Mesothelial cell of epicardium (in vitro differentiated cells): ENCODE measurements at places on chromosomes 12 and 14. TPM values are rescaled to one million over a fixed set of nuclear protein-coding genes. Genes with fewer than 3 reads are reported as not detected.
A peak's percentile ranks its signal among the peaks of the same experiment; 100 is the strongest.

- no peak for DNase-seq
These were observed 70.4 kb downstream of the TBK1 start for GRCh38 chr12:64522316-64522715.

DNA sequence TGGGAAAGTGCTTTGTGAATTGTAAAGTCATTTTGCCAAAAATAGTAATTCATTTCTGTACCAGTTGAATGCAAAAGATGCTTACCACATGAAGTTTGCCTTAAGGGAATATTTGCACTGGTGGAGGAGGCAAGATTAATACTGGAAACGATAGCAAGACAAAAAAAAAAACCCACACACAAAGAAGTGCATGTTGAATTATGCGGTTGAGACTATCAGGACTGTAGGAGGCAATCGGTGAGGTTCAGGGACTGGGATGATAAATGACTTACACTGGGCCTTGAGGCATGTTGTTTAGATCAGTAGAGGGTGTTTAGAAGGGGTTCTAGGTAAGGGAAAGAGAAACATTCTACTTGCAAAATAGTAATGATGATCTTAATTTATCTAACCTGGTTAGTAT, 142.2 kb upstream of the HMGA2 start:
- DNase-seq = no peak

DNA sequence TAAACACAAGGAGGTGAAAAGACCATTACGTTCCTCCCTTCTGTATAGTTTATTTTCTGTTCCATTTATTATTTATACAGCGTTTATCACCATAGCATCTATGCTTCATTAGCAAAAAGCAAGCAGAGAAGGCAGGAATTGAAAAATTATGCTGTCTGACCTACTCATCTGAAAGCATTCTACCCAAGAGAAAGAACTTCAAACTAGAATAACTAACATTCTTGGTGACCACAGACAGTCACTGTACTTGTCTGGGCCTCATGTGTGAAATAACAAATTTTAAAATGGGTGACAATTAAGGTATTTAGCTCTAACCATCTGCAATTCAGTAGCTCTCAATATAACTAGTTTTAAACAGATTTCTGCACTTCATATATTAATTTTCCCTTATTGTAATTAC, 29.3 kb upstream of the PDE3A start:
- no peak for DNase-seq

Gene SLC16A7
- total RNA-seq = 4.3 to 5.9 TPM (median 4.4 TPM) in 3 replicates

DNA sequence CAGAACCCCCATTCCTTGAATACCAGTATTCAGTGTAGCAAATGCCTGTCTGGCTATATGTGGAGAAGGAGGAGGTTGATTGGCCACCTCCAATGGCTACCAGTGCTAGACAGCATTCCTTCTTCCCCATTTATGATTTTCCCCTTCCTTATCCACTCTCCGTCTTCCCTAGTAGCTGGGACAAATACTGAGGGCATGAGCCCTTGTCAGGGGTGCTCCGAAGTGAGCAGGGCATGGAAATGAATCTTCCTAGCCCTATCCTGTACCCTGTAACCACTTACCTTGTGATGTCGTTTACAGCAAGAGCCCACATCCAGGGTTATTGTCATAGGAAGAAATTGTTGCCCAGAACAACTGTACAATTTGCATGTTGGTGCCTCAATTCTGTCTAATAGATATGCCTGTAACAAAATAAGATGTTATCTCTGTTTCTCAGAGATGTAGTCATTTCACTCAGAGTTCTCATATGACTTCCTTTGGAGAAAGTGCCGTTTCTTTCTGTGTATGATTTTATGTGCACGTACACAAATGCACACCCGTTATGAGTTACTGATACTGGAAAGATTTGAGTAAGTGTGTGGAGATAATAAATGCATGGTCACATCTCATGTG, 423.7 kb downstream of the EGLN3 start:
- no peak for DNase-seq

Gene PCED1B
- 2.8 to 4.8 TPM (median 3.1 TPM) in 3 replicates for total RNA-seq

Gene OTX2
- 0.27 TPM in 1 of 3 replicates, not detected in the others for total RNA-seq

Gene FITM1
- 0.75 to 1.5 TPM (median 1.0 TPM) in 3 replicates for total RNA-seq

Gene PRPH
- total RNA-seq = 0.38 TPM in 1 of 3 replicates, not detected in the others

- DNase-seq = no peak
These were observed 32.5 kb downstream of the PAWR start for GRCh38 chr12:79658221-79658620.

GRCh38 chr14:24299255-24300191, at the start of the genes DHRS1 and NOP9:
Gene DHRS1 (minus strand): TSS chr14:24299780. CDS start chr14:24299106, 674 bp downstream.
Gene NOP9 (plus strand): TSS chr14:24299850. CDS start chr14:24299955, 105 bp downstream.
- peak; percentile 87 for DNase-seq

Gene MMP17
- 1.8 to 2.0 TPM (median 1.9 TPM) in 3 replicates for total RNA-seq

Gene PRICKLE1
- 79.4 to 89.1 TPM (median 80.7 TPM) in 3 replicates for total RNA-seq

Gene PTPRO
- total RNA-seq = 2.1 to 4.3 TPM (median 2.6 TPM) in 3 replicates

- no peak for DNase-seq
These were observed 98.3 kb downstream of the PDZRN4 start for GRCh38 chr12:41286426-41286825.

Gene NDUFA9
- total RNA-seq = 76.6 to 93.8 TPM (median 76.8 TPM) in 3 replicates

Gene CDK4
- 171 to 177 TPM (median 175 TPM) in 3 replicates for total RNA-seq

- no peak for DNase-seq
These were observed 18.2 kb downstream of the VASH1 start for GRCh38 chr14:76779221-76780057.

Gene CCDC196
- not detected in 3 replicates for total RNA-seq

Gene LMNTD1
- total RNA-seq = 0.54 TPM in 1 of 3 replicates, not detected in the others

GRCh38 chr12:130249376-130249775, 87.1 kb downstream of the FZD10 start:
- no peak for DNase-seq

DNA sequence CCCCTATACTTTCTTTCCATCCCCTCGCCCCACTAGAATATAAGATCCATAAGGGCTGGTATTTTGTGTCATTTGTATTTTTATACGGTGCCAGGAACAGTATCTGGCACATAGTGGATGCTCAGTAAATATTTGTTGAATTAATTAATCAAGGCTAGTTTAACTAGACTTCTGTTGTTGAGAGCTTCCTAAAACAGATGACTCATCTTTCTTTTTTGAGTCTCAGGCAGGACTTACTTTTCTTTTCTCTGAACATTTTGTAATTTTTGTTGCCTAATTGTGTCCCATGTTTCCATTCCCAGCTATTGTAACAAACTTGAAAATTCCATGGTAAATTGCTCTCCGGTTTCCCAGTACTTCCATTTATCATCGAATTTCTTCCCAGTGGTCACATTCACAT, 16.7 kb downstream of the STK38L start:
- no peak for DNase-seq

Gene ACOT2
- total RNA-seq = 25.0 to 26.4 TPM (median 25.6 TPM) in 3 replicates

- no peak for DNase-seq
These were observed 70.8 kb downstream of the POLR3B start for GRCh38 chr12:106428384-106428783.

DNA sequence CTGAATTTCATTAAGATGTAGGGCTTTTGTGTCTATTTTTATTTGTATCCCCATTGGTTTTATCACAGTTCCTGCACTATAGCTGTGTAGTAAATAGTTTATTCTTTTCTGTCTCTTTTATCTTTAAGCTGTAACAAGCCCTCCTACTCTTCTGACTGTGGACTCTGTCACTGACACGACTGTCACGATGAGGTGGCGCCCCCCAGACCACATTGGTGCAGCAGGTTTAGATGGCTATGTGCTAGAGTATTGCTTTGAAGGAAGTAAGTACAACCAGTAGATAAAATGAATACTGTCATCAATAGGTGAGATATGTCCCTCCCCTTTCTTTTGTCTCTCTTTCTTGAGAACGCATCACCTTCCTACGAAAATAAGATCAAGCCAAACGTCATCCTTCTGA, 34.1 kb upstream of the CHPT1 start:
- DNase-seq = no peak

DNA sequence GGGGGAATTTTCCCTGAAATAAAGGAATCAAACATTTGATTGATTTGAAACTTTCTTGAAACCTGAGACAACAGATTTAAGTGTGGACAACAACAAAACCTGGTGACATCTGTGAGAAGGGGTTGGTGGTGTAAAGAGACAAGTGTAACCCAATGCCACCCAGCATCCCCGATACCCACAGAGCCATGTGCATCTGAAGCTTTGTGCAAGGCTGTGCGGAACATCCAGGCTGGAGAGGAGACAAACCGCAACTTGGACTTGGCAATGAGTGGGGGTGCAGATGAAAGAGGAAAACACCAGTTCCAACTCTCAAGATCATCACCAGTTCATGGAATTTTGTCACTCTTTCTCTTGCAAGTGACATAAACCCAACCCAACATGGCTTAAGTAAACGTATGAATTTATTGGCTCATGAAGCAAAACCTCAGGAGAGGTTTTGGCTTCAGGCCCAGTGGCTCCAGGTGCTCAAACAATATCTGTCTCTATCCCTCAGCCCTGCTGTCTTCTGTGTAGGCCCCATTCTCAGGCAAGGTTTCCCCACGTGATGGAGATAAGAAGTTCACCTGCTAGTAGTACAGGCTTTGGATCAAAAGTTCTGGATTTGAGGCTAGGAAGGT, 55.2 kb upstream of the NTF3 start:
- DNase-seq = no peak

DNA sequence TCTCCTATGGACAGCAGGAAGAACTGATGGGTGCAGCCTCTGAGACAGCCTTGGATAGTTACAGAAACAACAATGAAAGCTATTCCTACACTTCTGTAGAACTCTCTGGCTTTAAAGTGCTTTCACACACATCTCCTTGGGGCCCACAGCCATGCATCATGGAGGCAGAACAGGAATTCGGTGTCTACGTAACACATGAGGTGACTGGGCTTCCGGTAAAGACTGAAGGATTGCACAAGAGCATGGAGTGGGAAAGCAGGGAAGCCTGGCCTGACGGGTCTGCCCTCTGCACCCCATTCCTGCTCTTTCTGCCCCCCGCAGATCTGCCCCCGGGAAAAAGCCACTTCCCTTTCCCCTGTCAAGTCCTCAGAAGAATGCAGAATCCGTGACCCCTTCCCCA, 82.6 kb downstream of the VWF start:
- DNase-seq = no peak

DNA sequence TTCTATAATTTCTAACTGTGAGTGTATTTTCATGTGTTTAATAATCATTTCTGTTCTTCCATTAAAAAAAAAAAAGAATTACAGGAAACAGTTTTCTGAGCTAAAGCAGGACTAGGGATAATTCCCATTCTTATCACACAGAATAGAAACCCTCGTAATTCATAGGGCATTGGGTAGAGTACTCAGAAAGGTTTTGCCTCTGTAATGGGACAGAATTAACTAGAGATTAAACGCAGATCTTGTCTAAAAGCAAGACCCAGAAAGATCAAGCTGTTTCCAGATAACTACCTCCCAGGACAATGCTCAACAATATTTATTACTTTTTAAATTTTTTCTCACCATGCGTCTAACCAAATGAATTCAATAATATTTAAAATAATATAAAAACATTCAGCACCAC, 10.2 kb downstream of the GSKIP start:
- no peak for DNase-seq

GRCh38 chr14:80213602-80214001, 2.3 kb upstream of the DIO2 start:
- no peak for DNase-seq

DNA sequence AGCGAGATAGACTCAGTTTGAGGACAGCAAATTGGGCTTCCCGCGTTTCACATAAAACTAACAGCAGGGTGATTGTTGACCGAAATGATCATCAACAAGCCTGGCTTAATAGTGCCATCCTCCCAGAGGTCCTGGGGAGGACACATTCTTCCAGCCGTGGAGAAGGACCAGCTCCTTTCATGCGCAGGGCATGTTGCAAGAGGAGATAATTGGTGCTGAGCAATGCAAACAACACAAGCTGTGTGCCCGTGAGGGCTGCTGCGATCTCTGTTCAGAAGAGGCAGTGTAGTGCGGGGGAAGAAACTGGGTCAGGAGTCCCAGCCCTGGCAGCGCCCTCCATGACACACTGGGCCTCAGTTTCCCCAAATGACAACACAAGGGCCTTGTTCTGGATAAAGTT, 54.3 kb downstream of the CCDC85C start:
- DNase-seq = no peak

- no peak for DNase-seq
These were observed 15.3 kb downstream of the CLIP1 start for GRCh38 chr12:122407208-122407607.

Gene OASL
- total RNA-seq = 0.11 TPM in 1 of 3 replicates, not detected in the others

Gene SMIM41
- total RNA-seq = 0.16 TPM in 1 of 3 replicates, not detected in the others

DNA sequence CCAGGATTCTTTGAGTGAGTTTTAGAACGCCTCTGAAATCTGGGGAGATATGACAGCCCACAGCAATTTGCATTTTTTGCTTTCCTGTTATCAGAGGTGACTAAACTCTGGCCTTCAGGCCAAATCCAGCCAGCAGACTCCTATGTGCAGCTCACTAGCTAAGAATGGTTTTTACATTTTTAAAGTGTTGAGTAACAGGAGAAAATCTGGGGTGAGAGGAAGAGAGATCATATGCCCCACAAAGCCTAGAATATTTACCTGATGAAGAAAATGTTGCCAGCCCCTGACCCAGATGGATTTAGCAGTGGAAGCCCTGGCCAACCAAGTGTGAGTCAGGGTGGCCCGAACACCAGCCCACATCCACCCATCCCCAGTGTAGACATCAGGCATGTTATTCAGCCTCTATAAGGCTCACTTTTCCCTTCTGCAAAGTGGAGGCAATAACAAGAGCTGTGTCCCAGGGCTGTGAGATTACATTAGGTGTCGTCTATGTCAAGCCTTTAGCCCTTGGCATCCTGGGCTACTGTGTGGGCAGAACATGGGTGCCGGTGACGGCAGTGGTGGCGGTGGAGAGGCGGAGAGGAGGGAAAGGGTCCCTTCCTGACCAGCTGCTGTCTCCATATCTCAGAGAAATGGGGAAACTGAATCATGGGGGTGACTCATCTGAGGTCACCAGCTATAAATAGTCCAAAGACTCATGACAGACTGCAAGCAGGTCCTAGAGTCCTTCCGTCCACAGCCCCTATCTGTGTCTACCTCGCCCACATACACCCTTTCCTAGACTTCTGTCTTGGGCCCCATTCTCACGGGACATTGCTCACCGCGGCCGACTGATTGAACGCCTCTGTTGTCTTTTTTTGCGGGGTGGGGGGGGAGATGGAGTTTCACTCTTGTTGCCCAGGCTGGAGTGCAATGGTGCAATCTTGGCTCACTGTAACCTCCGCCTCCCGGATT, 32.6 kb upstream of the CD9 start:
- DNase-seq = no peak

DNA sequence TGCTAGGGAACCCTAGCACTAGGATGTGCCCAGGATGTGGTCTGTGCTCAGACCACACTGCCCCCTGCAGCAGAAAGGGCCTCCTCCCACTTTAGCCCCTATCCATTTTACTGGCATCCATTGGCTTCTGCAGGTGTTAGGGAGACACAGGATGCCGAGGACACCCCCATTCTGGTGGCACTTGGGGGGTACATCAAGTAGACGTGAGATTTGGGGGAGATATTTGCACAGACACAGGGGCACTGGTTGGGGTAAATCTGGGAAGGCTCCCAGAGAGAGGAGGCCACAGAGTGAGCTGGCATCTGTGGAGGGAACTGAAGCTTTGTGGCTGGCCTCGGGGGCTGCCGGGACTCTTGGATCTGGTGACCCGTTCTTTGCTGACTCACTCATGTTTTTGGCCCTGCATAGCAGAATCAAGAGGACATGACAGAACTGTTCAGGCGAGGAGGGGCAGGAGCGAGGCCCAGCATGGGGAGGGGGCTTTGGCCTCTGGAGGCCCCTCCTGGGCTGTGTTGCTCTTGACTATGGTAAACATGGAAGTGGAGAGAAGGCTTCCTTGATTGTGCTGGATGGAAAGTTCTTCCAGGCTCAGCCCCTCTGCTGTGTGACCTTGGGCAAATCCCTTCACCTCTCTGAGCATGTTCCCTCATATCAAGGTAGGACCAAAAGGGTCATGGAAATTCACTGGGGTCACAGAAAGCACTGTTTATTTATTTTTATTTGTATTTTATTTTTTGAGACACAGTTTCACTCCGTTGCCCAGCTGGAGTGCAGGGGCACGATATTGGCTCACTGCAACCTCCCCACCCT, 1.8 kb downstream of the PLBD2 start:
- no peak for DNase-seq
